ENCODE measurements at places on chromosomes 5 and 9. TPM values are rescaled to one million over a fixed set of nuclear protein-coding genes. Genes with fewer than 3 reads are reported as not detected.

GRCh38 chr5:172456076-172456722 is 1.9 kb upstream of the SH3PXD2B start:
- DNase-seq: no peak

The ALDH7A1 gene
- 5.9 TPM for total RNA-seq

- no peak for DNase-seq
Measured at GRCh38 chr9:115972843-115973595, 180.6 kb upstream of the PAPPA start.

GRCh38 chr9:82153032-82153431 is 164.5 kb downstream of the SPATA31D1 start:
- DNase-seq: no peak

The MAT2B gene
- total RNA-seq: 72.1 TPM

The SOX30 gene
- total RNA-seq: not detected

DNA sequence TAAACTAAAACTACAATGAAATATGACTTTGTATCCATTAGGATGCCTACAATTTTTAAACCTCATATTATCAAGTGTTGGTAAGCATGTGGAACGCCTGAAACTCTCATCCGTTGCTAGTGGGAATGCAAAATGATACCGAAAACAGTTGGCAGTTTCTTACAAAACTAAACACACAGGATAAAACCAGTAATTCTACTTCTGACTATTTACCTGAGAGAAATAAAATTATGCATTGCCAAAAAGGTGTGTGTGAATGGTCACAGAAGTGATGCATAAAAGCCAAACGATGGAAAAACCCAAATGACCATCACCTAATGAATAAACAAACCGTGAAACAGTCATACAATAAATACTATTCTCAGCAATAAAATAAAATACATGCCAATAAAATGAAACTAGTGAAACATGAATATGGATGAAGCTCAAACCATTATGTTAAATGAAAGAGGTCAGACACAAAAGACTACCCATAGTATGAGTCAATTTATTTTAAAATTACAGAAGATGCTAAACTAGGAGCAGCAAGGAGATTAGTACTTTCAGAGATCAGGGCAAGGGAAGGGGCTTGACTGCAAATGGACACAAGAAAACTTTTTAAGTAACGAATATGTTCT is 13.4 kb downstream of the AUH start:
- no peak for DNase-seq

GRCh38 chr5:167964529-167964928 is 326.9 kb upstream of the WWC1 start:
- DNase-seq: no peak

- DNase-seq: no peak
Measured at GRCh38 chr5:81961651-81962440, 10.0 kb upstream of the ATG10 start.

DNA sequence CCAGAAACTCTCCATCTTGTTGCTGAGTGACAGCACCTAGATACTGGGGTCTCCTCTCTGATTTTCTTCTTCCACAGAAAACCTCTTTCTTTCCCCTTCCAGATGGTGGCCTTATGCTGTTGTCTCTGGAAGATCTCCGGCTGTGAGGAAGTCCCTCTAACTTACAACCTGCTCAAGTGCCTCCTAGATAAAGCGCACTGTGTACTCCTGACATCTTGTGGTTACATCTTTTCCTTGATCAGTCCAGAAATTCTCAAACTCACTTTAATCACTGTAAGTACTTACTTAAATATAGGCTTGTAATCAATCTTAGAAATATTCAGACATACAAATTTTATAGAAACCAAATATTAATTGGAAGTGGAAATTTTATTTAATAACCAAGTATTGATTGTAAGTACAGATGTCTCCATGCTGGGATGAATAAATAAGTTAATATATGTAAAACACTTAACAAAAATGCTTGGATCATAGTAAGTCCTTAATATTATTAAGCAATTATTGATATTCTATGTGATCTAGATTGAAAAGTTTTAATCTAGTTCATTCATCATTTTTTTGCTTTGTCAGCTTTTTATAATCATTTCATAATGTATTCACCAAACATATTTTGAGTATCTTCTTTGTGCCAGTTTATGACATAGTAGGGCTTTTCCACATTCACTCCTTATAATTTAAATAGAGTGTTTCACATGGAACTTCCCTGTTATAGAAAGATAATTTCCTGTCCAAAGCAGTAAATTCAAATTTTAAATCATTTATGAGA is 1381.4 kb upstream of the CDH6 start:
- no peak for DNase-seq

DNA sequence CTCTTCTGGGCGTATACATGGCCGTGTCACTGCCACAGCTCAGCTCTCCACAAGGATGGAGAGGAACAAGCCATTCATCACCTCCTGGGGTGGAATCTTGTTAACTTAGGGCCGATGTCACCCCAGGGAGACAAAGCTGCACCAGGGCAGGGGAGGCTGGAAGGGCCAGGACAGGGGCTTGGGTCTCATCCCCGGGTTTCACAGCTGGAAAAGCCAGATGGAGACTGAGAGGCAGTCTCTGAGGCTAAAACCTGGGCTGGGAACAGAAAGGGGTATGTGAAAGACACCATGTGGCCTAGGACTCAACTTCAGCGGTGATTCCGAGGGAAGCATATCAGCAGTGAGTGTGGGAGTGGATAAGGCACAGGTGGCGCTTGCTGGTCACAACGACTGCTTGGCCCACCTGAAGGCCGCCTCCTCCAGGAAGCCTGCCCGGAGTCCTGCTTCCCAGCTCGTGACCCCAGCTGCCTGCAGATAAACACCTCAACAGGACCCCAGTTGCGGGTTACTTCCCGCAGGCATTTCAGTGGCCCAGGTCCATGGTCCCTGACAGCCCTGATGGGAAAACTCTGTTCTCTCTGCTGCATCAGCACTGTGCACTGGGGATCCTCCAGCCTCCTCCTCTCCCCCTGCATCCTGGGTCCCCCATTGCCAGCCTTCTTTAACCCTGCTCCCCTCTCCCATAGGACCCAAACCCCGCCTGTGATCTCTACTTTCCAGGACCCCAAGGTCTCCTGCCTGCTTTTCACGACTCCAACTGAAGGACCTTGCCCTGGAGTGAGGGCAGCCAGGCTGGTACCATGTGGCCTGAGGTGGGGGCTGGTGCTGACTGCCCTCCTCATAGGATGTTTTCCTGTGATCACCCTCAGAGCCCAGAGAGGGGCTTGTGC is 51.7 kb upstream of the FCN1 start:
- DNase-seq: no peak

DNA sequence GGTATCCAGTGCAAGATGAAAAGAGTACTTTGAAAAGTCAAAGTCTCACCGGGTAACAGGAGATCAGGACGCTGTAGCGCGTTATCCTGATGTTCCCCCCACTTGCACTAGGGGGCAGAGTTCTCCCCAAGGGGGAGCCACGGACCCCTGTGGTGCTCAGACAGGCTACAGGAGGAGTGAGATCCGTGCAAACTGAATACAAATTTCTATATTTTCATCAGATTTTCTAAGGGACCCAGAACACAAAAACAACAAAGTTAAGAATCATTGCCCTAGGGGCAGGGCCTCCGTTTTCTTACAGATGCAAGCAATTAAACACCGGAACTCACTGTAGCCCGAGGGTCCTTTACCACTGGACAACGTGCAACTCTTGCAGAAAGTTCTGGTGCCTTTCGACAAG is 2.0 kb downstream of the MYO10 start:
- peak; percentile 48 for DNase-seq

The ACOT12 gene
- 0.55 TPM for total RNA-seq

DNA sequence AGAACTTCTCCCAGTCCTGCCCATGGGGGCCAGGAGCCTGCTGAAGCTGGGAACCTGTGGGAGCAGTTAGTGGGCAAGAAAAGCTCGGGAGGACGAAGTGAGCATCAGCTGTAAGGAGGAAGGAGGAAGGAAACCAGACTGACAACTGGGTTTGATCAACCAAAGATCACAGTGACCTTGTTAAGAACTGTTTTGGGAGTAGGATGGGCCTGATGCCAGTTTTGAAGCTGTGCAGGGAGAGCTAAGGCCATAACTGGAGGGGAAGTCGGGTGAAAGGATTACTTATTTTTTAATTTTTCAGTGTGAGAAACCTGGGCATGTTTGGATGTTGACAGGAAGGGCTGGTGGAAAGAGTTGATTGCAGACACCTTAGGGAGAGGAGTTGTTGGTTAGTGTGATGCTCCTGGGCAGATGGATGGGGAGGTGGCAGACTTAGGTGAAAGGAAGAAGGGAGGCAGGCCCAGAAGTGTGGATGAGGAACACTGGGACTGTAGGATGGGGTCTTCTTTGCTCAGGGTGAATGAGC is 58.3 kb upstream of the KLF4 start:
- peak; percentile 57 for DNase-seq

The IL11RA gene
- total RNA-seq: 153 TPM

DNA sequence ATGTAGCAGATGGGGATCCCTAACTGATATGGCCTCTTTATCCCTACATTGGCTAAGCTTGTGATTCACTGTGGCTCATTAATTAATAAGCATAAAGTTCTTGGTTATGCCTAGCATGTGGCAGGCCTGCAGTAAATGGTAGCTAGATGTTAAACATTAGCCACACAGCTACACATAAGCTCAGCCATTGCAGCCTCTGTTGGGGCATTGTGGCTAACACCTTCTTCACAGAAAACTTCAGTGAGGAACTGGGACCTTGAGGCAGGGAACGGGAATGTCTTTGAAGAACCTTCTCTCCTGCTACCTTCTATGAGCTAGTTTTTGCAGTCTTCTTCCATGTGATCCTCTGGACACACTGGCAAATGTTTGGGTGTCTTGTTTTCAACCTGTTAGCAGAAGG is 338.2 kb downstream of the NTRK2 start:
- DNase-seq: no peak

DNA sequence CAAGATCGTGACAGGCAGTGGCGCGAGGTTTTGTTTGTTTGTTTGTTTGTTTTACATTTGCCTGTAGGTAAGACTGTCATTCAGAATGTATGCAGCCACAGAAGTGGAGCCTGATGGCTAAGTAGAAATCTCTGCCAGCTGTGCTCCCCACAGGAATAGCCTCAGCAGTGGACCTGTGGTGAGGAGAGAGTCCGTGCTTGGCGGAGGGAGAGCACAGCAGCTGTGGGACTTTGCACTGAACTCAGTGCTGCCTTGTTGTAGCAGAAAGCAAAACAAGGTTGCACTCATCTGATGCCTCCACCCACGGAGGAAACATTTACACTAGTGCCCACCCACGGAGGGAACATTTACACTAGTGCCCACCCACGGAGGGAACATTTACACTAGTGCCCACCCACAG is 4.4 kb upstream of the ZNF782 start:
- DNase-seq: no peak

- no peak for DNase-seq
Measured at GRCh38 chr9:19473605-19474004, 64.8 kb downstream of the ACER2 start.

The OR1Q1 gene
- not detected for total RNA-seq

The CAMK4 gene
- 0.26 TPM for total RNA-seq

The TAS2R1 gene
- not detected for total RNA-seq

The NTRK2 gene
- total RNA-seq: 13.5 TPM

The CENPH gene
- 12.4 TPM for total RNA-seq

DNA sequence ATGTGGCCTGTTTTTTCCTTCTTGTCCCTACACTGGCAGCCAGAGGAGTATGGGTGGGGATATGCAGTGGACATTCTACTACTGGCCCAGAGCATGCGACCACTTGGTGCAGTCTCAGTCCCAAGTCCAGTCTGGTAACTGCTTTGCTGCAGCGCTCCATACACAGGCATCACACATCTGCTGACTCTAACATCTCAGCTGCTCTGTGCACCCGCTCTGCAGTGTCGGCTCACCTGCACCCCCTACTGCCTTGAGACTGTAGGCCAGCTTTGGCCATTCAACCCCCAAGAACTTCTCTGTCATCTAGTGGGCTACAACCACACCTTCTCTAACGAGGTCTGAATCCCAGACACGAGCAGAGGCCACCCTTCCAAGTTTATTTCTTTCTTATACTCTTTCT is 46.4 kb upstream of the SLCO6A1 start:
- DNase-seq: no peak

GRCh38 chr5:83726912-83727311 is 6.3 kb upstream of the HAPLN1 start:
- no peak for DNase-seq

The ITK gene
- 2.8 TPM for total RNA-seq

The SOHLH1 gene
- total RNA-seq: not detected

The ENTPD2 gene
- not detected for total RNA-seq

GRCh38 chr9:97548379-97548778 is 46.9 kb downstream of the TMOD1 start:
- peak; percentile 13 for DNase-seq
